NCI-H146 (cell line): ENCODE measurements at places on chromosomes 4 and X.

- no peak for DNase-seq
These were observed 2.6 kb downstream of the C4orf33 start for GRCh38 chr4:129098531-129099001.

GRCh38 chr4:54783402-54784110 lies 125.8 kb downstream of the KIT start:
- no peak for DNase-seq

GRCh38 chr4:4727536-4727935 lies 131.9 kb upstream of the MSX1 start:
- DNase-seq = no peak

DNA sequence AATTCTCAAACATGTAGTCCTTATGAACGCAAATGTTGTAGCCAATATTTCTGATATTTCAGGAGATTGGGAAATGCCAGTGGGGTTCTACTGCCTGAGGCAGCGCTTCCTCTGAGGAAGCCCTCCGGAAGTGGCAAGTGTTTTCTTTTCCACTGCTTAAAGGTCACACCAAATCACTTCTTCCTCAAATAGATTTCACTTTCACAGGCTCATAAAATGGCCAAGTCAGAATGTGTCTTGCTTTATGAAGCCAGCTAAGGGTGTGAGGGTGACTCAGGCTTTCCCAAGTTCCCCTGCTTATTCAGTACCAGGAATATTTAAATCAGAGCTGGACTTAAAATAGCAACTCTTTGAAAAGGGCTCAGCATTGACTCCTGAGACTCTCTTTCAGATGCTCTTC lies 514.2 kb upstream of the DIPK2B start:
- no peak for DNase-seq

DNA sequence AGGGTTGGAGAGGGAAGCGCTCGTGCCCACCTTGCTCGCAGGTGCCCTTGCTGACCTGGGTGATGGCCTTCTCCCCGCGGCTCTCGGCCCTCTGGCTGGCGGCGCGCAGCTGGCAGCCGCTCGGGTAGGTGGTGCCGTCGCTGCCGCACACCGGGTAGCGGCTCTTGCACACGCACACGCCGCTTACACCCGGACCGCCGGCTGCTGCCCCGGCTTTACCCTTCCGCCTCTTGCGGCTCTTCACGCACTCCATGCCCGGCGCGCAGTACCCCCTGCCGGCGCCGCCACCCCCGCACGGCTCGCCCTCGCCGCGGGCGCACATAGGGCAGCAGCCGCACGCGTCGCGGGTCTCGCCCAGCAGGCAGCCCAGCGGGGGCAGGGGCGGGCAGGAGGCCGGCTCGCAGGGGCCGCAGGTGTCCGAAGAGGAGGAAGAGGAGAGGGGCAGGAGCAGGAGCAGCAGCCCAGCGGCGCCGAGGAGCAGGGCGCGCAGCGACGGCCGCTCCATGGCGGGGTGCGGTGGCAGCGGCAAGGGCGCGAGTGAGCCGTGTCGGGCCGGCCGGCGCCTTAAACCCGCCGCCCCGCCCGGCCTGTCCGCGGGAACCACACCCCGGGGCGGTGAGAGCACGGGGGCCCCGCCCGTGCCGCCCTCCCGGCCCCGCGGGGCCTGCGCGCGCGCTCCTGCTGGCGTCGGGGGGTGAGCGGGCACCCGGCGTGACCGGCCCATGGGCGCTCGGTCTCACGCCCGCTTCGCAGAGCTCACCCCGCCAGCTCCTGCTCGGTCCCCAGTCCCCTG lies at the start of gene IGFBP7:
Gene IGFBP7, minus strand, starts transcription at position 539 of the 793 bp plus-strand sequence. Its CDS starts 34 bp downstream, at position 505.
- DNase-seq = peak; percentile 45

DNA sequence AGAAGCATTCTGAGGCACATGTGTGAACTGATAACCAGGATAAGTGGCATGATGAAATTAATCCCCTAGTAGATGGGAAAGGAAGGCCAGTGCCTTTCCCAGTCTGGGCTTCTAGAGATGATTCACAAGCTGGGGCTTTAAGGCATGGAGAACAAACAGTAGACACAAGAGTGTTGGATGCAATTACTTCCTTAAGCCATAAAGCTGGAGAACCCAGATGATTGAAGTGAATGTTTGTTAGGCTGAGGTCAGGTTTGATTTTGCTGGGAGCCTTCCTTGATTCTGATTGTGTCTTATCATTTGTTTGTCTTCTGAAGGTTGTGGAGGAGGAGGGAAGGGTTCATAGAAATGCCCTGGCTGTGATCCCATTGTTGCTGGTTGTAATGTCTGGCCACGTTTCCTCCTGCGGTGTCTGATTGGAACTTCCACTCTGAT lies 125.2 kb downstream of the NHS start:
- peak; percentile 8 for DNase-seq

DNA sequence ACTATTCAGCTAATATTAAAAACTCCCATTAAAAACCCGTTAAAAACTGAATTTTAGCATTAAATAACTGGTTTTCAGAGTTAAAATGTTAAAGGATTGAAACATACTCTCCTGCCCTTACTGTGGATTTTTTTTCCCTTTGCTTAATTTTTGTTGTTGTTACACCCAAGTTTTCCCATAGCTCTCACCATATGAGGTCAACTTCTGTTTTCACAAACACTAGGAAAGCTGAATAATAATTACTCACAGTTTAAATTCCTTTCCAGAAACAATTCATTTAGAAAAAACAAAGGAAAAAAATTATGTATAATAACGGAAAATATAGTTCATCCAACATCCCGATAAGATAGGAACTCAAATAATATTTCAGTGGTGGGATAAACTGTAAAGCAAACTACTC lies 129.0 kb downstream of the PPP3CA start:
- no peak for DNase-seq
